Stimulated activated CD8-positive, alpha-beta memory T cell treated with anti-CD3 and anti-CD28 coated beads, Interleukin-4, amount 100 ng/mL, for 1 hour (primary cell): ENCODE measurements at places on chromosomes 2 and 18.

- DNase-seq = no peak
These were observed 520.6 kb downstream of the TNS1 start for GRCh38 chr2:217482056-217482710.

GRCh38 chr2:176521878-176522670 lies 252.8 kb downstream of the MTX2 start:
- DNase-seq = no peak

DNA sequence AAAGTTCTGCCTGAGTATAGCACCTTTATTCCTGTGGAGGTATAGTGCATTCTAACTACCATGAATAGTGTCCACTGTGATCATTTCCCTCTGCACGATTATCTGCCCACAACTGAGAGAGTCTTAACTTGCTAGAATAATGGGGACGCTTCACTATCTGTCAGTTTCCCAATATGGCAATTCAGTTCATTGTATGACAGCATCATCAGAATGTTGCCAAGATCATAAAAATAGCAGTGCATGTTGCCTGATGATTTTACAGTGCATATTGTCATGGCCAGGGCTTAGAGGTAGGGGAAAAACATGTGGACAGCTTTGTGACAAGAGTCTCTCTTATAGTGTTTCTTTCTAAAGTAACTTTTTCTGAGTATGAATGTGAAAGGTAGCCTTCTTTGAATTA lies 6.1 kb downstream of the RASGRP3 start:
- no peak for DNase-seq

DNA sequence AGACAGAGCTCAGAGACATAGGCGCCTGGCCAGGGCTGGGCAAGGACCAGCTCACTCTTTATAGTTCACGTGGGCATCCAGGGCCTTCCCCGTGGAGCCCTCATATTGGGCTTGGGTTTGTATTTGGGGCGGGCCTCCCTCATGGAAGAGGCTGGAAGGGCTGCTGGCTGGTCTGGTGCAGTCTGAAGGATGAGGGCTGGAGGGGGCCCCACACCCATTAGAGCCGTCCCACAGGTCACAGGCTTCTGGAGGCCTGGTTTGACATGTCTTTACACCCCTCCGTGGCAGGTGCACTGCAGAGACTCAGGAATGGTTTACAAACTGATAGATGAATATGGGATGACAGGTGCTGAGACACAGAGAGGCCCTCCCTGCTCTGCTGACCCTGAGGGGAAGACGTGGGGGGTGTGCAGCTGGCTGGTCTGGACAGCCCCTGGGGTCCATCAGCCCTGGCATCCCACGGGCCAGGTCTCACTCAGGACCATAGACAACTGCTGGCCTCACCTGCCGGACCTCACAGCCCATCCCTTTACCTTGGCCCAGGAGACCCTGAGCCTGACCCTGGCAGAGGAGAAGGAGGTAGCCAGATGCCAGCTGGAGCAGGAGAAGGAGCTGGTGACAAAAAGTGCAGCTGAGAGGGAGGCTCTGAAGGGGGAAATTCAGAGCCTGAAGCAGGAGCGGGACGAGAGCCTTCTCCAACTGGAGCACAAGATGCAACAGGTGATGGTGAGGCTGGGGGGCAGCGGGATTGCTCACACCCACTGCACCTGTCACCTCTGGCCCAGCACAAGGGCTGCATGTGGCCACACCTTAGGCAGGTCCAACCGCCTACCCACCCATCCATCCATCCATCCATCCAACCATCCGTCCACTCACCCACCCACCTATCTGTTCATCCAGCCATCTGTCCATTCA lies 43.9 kb downstream of the CROCC2 start:
- no peak for DNase-seq

GRCh38 chr2:240208096-240208495 lies 67.6 kb upstream of the OTOS start:
- DNase-seq = no peak

- no peak for DNase-seq
These were observed 55.6 kb downstream of the FAM168B start for GRCh38 chr2:131037398-131038257.

DNA sequence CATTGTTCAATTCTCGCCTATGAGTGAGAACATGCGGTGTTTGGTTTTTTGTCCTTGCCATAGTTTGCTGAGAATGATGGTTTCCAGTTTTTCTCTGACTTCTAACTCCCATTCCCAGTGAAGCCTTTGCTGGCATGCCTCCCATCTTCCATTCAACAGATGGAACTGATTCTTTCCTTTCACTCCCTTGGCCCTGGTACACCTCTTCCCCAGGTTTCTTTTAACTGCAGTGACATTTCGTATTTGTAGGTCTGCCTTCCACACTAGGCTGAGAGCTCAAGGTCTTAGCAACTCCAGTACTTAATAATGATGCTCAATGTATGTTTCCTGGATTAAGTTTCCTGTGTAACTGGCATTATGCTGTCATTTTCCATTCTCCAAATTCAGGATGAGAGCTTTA lies 48.5 kb downstream of the GAREM1 start:
- DNase-seq = no peak

DNA sequence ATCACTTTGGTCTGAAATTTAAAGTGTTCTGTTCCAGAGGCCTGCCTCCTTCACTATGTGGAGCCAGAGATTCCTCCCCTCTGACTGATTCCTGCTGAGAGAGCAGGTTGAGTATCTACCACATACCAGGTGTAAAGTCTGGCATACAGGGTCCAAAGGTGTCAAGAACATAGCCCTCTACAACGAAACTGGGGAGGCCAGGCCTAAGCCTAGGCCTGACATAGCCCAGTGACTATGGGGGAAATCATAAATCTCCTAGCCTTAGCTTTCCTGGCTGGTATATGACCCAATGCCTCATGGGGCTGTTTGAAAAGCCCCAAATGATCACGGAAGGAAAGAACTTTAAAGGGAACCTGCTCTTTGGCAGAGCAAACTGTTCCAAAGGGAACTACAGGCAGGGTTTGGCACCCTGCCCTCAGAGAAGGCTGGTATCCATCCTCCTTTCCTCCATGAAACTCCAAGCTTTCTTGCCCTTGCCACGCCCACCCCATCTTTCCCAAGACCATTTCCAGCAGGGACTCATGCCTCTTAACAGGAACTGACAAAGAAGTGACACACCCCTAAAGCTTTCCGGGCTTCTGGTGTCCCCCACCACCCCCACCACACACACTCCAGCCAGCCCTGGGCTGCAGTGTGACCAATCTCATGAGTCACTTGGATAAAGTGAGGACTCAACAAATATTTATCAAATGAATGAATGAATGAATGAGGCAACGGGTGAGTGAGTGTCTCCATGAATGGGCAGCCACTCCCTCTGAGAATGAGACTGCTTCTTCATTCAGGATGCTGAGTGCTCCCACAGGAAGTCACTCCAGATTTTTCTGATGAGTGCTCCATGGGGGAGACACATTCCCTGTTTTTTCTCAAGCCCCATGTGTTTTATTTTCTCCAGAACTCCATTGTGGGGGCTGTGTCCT lies 114.5 kb upstream of the STPG4 start:
- DNase-seq = no peak

DNA sequence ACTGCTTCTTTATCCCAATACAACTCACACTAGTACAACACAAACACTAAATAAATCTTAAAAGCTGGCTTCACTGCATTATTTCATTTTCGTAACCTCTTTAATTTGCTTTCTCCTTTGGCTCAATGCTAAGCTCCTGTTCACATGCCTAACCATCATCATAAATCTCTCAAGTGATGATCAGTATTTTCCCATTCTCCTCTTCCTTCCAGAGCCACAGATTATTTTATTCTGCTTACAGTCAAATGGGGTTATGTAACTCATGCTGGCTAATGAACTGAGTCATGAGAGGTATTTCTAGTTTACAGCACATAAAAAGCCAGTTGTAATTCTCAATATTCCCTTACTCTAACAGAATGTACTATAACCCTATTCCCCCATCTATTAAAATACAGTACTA lies 350.4 kb upstream of the ZC3H15 start:
- no peak for DNase-seq

- no peak for DNase-seq
These were observed 2.9 kb downstream of the CYP26B1 start for GRCh38 chr2:72144632-72145288.
